ENCODE measurements at places on chromosomes 3 and 15.

GRCh38 chr15:69158201-69158842, 2.1 kb upstream of the GLCE start:
- no peak for DNase-seq

DNA sequence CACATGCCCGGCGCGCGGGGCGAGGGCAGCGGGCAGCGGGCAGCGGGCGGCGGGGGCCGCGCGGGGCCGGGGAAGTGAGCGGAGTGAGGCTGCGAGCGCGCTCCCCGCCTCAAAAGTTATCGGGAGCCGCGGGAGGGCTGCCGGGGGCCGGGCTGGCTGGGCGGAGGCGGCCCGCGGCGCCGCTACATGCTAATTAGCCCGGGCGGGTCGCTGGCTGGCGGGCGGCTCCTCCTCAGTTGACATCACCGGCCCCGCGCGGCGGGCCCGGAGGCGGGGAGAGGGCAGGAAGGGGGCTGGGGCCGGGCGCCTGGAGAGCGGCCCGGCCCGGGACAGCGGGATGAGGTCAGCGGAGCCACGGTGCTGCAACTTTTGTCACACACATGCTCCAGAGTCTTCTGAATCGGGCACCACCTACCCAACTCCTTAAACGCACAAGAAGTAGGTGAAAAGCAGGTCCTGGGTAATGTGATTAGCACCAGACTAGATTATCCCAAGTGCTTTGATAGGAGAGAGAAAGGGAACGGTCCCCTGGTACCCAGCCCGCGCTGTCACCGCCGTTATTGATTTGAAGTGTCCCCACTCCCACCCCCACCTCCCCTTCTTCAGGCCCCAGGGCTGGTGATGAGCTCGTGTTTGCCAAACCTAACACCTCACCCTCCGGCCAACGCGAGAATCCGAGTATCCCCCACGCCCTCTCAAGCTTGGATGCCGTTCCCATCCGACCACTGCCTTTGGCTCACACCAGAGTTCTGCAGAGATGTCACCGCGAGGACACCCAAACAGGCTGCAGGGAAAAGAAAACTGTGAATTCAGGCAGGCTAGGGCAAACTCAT, at the start of gene HEG1:
Gene HEG1 (minus strand): TSS at position 85 of the 833 bp plus-strand sequence. CDS start 107 bp downstream, outside the sequence.
- peak; percentile 26 for DNase-seq

GRCh38 chr3:160169139-160169976, 55.9 kb upstream of the C3orf80 start:
- DNase-seq, result no peak

DNA sequence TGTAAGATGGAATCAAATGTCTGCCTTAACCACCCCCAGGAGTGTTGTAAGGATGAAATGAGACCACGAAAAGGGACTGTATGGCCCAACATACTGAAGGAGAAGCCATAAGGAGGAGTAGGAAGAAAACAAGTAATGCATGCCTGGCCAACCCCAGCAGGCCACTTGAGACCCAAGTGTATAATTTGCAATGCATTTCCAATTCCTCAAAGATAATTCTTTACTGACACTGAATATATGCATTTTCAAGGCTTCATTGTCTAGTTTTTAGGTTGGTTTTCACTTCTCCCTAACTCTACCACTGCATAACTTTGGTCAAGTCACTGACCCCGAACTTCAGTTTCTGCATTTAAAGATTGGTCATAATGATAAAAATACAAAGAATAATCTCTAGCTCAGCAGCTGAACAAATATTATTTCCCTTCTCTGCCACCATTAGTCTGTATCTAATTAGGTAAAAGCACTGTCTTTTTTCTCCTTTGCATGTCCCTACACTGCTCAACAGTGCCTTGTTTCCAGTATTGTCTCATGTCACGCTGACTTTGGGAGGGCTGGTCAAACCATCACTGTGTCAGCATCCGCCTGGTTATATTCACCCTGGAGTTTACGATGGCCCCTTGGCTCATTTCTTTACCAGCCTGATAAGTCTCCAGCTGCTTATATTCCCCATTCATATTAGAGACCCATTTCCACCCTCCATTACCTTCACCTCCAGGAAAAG, 378.6 kb downstream of the NTRK3 start:
- no peak for DNase-seq

GRCh38 chr3:52471371-52472238, 16.2 kb downstream of the NISCH start:
- no peak for DNase-seq

- no peak for DNase-seq
Observed at GRCh38 chr15:33188159-33188558, 6.4 kb downstream of the FMN1 start.

DNA sequence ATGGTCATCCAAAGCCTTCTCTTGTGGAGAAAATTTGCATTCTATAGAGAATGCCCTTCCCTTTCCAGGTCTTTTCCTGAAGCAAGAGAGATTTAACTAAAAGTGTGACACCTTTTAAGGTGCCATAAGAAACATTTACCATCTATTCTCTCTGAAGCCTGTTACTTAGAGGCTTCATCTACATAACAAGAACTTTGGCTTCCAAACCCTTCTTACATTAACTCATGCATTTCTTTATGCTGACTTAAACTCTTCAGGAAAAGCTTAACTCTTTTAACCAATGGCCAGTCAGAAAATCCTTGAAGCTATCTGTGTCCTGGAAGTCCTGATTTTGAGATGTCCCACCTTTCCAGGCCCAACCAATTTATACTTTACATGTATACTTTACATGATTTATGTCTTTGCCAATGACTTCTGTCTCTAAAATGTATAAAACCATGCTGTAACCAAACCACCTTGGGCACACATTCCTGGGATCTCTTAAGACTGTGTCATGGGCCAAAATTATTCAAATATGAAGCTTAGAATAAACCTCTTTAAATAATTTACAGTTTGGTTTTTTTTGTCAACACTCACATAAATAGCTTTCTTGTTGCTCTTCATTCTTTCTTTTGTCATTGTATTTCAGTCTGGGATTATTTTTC, 472.6 kb upstream of the NECTIN3 start:
- DNase-seq, result no peak
